ENCODE measurements at places on chromosomes 11 and 22.
A peak's percentile ranks its signal among the peaks of the same experiment; 100 is the strongest.

GRCh38 chr11:20367313-20367948, 3.9 kb downstream of the HTATIP2 start:
- DNase-seq: peak; percentile 25

- DNase-seq: no peak
Measured at GRCh38 chr22:26617271-26618199, at the start of gene CRYBB1. Gene CRYBB1 (minus strand): TSS chr22:26618027. CDS start chr22:26616319, 1,708 bp downstream.

DNA sequence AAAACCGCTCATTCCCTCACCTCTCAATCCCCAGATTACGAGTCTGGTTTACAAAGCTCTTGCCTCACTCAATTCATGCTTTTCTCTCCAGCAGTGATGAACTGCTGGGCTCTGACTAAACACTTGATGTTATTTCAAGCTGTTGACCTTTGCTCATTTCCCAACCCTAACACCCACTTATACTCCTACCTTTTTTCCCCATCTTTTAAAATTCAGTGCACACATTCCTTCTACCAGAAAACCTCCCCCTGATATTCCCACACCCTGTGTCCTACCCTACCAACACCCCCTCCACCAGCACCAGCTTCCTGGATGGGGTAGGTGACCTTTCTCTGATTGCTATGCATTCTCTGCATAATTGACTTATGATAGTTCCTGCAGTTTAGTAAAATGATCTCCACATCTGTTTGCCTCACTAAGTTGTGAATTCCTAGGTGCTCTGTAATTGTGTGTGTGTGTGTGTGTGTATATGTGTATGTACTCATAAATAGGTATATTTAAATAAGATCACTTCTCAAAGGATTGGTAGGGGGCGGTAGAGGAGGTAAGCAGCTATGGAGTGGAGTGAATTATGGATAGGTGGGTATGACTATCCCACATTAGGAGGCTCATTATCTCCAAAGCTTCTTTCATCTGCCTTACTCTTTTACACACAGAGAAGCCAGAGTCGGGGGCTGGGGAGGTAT, 842 bp downstream of the HEPACAM start:
- DNase-seq: no peak

DNA sequence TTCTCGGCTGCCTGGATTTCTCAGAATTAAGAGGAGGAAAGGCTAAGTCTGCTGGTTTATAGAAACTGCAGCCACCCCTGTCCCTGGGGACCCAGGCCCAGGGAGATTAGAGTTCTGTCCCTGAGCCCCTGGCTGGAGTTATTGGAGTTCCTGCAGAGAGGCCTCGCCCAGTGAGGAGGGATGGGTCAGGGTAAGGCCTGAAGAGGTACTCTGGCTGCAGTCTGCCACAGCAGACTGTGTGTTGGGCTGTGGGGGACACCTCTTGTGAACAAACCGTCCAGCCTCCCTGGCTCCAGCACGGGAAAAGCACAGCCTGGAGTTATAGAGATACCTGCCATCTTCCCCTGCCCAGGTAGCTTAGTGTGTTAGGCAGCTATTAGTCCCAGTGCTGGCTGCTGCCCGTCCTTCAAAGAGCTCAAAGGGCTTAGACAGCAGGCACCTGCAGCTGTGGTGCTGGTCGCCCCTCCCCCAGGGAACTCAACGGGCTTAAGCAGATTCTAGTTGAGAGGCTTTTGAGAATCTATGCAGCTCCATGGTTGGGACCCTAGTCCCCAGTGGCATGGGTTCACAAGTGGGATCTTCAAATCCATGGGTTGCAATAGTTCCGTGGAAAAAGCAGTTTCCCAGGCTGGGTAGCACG, 36.6 kb upstream of the MUC15 start:
- DNase-seq: no peak

- no peak for DNase-seq
Measured at GRCh38 chr11:59154610-59155009, 12.0 kb downstream of the FAM111A start.

- DNase-seq: no peak
Measured at GRCh38 chr11:37504060-37504611, 906.1 kb upstream of the RAG2 start.

- DNase-seq: no peak
Measured at GRCh38 chr22:22139364-22139763, 105.2 kb upstream of the VPREB1 start.

- no peak for DNase-seq
Measured at GRCh38 chr11:43736502-43737200, 56.1 kb downstream of the HSD17B12 start.

DNA sequence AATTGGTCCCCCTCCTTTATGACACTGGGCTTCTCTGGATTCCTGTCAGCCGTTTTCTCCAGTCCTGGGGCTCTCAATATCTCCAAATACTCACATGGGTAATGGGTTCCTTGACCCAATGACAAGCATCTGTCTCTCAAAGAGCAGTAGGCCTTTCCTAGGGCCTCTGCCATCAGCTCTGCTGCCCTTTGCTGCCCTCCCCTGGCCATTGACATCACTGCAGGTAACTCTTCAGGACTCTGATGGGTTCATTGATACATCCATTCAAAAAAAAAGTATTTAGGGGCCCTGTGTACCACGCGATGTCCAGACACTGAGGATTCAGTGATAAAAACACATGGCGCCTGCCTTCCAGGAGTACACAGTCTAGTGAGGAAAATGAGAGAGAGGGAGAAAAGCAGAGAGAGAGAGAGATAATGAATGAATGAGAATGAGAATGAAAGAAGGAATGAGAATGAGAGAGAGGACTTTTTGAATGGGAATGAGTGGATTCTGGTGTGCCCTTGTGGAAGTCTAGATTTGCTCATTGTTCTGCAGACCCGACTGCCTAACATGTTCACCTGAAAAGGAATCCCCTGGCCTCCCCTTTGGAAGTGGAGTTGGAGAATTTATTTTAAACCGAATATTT, 42.6 kb upstream of the OLFML1 start:
- DNase-seq: peak; percentile 83

DNA sequence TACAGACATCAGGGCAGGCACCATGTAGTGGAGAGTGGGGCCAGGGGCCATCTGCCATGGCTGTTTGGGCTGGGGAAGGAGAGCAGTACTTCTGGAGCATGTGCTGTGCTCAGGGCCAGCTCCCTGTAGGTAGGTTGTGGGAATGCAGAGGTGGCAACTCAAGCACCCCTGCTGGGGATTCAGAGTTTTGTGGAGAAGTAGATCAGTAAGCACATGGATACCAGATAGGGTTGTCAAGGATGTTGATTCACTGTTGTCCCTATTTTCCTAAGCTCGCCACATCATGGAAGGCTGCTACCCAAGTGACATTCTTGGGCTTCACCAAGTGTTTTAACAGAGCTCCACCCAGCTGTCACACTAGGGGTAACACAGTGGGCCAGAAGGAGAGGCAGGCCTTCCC, 67.2 kb downstream of the BMAL1 start:
- DNase-seq: no peak

- peak; percentile 65 for DNase-seq
Measured at GRCh38 chr22:49789289-49790141, 38.2 kb downstream of the BRD1 start.

DNA sequence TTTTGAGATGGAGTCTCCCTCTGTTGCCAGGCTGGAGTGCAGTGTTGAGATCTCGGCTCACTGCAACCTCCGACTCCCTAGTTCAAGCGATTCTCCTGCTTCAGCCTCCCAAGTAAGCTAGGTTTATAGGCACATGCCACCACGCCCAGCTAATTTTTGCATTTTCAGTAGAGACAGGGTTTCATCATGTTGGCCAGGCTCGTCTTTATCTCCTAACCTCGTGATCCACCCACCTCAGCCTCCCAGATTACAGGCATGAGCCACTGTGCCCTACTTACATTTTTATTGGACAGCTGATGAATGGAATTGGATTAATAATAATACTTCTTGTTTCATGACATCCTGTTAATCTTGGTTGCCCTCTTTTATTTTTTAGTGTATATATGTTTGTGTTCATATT, 3.0 kb upstream of the MRGPRD start:
- no peak for DNase-seq

DNA sequence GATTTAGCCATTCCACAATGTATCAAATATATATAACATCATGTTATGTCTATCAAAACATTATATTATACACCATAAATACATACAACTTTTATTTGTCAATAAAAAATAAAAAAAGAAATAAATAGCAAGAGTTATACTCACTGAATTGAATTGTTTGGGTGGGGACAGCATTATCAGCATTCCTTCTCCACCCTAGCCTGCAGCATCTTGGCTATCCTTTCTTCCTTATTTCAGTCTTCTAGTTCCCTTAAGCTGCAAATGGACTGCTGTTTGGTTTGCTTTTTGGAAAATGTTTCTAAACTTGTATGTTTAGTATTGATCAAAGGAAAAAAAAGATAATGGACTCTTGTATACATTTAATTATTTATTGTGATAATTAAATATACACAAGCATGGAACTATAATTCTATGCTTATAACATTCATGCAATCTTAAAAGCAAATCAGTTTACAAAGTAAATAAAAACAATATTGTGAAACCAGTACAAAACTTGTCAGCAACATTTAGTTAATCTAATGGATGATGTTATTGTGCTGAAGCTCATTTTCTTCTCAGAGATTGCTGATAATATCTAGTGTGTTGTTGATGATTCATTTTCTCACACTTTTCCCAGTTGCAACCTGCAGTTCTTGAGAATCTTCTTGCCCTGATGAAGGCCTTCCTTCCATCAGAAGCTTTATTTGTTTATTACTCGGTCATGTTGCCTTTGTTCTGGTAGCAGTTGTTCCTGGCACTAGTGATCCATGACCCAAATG, 5.0 kb downstream of the ARHGAP42 start:
- DNase-seq: no peak

- DNase-seq: no peak
Measured at GRCh38 chr11:17887779-17888178, 125.1 kb downstream of the SERGEF start.

DNA sequence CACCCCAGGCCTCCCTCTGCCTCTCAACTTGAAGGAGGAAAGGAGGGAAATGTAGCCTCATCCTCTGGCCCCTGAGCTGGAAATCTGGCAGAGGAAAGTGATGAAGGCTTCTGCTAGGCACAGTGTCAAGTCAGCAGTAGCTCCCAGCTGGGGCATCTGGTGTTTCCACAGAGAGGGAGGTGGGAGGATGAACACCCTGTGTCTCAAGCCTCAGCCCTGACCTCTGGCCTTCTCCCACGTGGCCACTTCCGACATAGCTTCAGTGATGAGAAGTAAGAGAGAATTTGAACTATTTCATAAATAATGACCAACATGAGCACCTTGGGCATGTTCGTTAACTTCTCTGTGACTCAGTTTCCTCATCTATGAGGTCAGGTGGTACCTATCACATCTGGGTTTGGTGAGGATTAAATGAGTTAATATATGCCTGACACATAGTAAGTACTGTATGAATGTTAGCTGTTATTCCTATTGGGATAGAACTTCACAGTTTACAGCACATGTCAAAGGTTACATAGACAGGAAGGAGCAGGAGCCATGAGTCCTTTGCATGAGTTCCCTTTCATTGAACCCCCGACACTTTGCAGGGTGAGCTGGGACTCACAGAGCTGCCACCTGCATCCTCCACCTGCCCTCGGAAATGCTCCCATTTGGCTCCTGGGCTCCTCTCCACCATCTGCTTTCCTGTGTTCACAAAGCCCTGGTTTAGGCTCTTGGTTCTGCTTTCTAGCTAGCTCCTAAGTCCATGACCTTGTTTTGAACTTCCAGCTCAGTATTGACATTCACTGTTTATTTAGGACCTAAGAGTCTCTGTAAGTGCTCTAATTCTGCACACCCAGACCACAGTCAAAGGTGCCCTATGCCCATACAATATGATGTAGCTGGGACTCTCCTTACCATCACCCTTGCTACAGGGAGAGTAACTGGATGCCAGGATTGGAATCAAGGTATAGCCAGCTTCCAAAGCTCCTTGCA, 61.7 kb downstream of the CSNK2A3 start:
- DNase-seq: no peak

GRCh38 chr11:45511566-45511965, 153.9 kb downstream of the CHST1 start:
- DNase-seq: no peak

- no peak for DNase-seq
Measured at GRCh38 chr11:73406131-73406530, 29.9 kb downstream of the RELT start.

DNA sequence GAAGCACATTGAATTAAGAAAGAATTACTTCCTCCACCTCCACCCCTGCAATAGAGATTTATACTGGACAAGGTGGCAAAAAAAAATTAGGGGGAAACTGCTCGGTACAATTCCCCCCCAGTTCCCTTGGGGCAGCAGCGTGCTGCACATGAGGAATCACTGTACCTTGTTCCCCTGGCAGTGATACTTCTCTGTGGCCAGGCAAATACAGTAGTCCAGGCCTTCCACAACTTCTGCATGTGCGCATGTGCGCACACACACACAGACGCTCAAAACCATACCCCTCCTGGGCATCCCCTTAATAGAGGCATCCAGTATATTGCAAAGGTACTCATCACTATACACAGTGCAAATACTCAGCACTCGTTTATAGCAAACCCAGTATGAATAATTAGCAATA, 68.9 kb downstream of the ARFGAP2 start:
- no peak for DNase-seq

DNA sequence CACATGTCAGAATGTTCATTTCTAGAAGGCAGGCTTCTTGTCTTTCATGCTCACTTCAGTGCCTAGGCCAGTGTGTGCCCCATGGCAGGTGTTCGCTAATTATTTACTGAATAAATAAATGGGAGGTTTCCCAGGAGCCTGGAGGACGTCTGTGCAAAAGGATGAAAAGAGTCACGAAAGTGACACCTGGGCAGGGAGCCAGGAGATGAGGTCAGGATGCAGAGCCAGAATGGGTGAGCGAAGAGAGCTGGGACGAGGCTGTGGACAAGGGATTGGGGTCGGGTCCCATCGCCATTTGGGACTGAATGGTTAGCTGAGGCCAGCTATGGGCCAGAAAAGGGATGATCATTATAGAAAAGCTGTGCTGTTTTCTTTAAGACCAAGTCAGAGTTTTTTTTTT, 560.4 kb downstream of the TBC1D22A start:
- DNase-seq: no peak

GRCh38 chr11:2758751-2759150, 59.0 kb upstream of the KCNQ1OT1 start:
- peak; percentile 6 for DNase-seq

GRCh38 chr11:72758304-72758689, 6.1 kb upstream of the ARAP1 start:
- DNase-seq: no peak

DNA sequence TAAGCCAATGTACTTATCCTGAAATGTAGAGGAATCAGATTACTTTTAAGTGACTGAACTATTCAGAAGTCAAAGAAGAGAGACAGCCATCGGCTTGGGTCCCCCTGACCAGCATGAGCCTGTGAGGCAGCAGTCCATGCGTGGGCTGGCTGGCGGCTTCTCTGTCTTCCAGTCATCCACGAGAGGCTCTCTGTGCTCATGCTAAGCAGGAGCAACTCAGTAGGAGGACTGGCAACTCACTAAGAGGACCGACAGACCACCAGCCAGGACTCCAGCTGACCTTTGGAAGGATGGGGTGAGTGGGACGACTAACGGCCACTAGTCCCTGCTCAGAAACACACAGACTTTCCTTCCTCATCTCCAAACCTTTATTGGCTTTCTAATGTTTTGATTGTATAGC, 43.6 kb downstream of the ARFGAP3 start:
- DNase-seq: no peak

DNA sequence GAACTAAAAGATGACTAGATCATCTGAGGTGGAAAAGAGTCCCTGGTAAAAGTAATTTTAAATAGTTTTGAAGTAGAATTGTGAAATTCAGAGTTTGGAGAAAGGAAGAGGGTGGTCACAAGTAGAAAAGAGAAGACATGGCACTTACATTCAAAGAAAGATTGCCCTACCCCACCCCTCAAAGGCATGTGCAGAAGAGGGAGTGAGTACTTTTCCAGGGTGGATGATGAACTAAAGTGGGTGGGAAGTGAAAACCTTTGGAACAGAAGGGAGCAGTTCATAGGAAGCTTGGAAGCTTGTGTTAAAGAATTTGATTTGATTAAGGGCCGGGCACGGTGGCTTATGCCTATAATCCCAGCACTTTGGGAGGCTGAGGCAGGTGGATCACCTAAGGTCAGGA, 23.6 kb downstream of the SREBF2 start:
- no peak for DNase-seq

Measured in activated naive CD4-positive, alpha-beta T cell treated with anti-CD3 and anti-CD28 coated beads, Interleukin-2, amount 10 ng/mL, durations not matched to agents 7 days and 5 days (primary cell).